ENCODE measurements at places on chromosomes 2 and 18.

- no peak for DNase-seq
These were observed 62.1 kb upstream of the KYNU start for GRCh38 chr2:142815375-142815774.

GRCh38 chr2:154439156-154439555 lies 259.3 kb upstream of the KCNJ3 start:
- DNase-seq: peak; percentile 12

DNA sequence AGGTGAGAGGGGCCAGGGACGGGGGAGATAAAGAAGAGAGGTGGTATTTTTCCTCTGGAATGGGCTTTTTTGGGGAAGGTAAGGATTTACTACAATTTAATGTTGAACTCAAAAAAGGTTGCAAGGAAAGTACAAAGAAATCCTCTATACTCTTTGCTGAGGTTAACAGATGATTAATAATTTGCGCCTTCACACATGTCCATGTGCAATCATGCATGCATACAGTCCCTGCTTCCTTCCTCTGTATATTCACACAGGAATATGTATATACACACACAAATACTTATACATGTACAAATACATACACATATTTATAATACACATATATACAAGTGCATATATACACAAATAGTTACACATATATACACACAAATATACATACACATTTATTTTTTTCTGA lies 193.4 kb downstream of the NBAS start:
- no peak for DNase-seq

- DNase-seq: peak; percentile 15
These were observed 13.3 kb upstream of the CYP20A1 start for GRCh38 chr2:203225423-203226039.

DNA sequence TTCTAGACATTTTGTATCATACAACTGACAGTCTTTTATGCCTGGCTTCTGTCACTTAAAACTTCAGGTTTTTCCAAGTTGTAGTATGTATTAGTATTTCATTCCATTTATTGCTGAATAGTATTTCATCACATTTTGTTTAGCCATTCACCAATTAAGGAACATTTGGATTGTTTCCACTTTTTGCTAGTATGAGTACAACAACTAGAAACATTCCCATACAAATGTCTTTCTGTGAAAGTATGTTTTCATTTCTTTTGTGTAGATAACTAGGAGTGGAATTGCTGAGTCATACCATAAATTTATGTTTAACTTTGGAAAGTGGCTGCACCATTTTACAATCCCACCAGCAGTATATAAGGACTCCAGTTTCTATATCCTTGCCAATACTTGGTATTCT lies 135.9 kb downstream of the ATAD2B start:
- no peak for DNase-seq

DNA sequence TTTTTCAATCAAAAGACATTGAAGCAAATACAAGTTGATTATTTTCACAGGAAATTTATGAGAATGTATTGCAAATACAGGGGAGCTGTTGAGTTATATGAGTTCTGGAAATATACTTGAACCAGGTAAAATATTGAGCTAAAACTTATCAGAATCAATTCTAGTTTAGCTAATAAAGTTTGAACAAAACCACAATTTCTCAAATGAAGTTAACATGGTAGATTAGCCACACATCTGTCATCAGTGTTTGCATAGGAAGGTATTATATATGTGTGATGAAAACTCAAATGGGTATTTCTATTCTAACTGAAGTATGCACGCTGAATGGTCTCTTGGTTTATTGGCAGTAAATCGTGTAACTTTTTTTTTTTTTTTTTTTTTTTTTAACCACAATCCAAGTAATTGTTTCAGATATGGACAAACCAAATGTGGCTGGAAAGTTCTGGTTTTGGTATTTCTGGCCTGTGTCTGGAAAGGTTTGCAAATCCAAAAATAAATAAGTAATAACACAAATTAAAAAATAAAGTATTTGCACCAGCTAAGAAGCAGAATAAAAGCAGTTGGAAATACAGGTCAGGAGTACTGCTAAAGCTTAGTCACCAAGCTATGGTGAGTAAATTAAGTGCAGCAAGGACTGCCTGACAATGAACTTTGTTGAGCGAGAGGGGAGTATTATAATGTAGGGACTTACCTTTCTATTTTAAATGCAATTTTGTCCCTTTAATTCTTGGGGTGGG lies 479.1 kb upstream of the FANCL start:
- no peak for DNase-seq

DNA sequence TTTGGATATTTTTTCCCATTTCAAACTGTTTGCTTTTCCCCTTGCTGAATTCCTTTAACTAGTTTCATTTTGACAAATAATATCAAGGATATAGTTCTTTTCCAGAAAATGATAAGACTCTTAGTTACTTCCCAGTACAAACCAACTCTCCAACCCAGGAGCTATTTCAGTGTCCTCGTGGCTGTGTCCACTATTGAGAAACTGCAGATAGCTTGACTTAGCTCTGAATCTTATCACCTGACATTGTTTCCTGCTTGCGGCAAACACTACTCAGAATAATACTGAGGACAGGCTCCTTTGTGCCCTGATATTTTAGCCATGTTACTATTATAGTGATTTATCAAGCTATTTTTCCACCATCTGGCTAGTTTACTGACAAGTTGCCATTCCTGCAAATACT lies 74.6 kb downstream of the KLF7 start:
- DNase-seq: no peak

- DNase-seq: no peak
These were observed 758.1 kb upstream of the ACVR2A start for GRCh38 chr2:147086715-147087114.

GRCh38 chr2:48205137-48205798 lies 299.0 kb upstream of the FBXO11 start:
- no peak for DNase-seq

- no peak for DNase-seq
These were observed 8.0 kb downstream of the COPS9 start for GRCh38 chr2:240127911-240128607.

GRCh38 chr2:201360256-201360655 lies 3.1 kb upstream of the FLACC1 start:
- DNase-seq: no peak

DNA sequence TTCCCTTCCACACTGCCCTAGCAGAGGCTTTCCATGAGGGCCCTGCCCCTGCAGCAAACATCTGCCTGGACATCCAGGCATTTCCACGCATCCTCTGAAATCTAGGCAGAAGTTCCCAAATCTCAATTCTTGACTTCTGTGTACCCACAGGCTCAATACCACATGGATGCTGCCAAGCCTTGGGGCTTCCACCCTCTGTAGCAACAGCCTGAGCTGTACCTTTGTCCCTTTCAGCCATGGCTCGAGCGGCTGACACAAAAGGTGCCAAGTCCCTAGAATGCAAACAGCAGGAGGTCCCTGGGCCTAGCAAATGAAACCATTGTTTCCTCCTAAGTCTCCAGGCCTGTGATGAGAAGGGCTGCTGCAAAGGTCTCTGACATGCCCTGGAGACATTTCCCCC lies 744.5 kb upstream of the LINC00305 start:
- no peak for DNase-seq

- DNase-seq: no peak
These were observed 21.9 kb downstream of the CAB39 start for GRCh38 chr2:230734247-230735175.

GRCh38 chr2:48508461-48509124 lies 21.4 kb upstream of the STON1 start:
- DNase-seq: no peak

- DNase-seq: peak; percentile 44
These were observed 2.9 kb upstream of the MAL start for GRCh38 chr2:95022309-95023221.

GRCh38 chr2:40564184-40564583 lies 112.3 kb upstream of the SLC8A1 start:
- no peak for DNase-seq

- no peak for DNase-seq
These were observed 529.2 kb upstream of the ID2 start for GRCh38 chr2:8152392-8153257.

DNA sequence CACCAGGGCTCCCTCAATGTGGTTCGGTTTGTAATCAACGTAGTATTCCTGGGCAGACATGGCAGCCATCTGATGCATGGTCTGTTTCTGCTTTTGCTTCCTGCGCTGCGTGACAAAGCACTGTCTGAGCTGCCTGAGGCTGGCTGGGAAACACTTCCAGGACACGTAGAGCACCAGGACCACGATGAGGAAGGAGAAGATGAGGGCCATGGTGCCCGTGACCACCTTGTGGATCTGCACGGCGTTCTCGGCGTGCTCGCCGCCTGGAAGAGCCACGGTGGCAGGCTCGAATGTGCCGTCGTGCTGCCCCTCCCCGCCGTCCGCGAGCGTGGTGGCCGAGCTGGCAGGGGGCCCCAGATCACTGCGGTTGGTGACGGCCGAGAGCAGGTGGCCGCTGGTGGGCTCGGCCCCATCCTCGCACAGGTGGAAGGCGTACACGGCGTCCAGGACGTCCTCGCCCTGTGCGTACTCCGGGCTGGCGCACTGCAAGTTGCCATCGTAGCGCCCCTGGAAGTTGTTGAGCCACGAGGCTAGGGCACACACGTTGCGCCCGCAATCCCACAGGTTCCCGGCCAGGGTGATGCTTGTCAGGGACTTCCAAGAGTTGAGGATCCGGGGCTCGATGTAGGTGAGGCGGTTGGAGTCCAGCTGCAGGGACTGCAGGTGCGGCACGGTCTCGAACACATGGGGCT lies 2.1 kb downstream of the LRRTM1 start:
- DNase-seq: no peak

GRCh38 chr18:40860189-40860588 lies 1094.8 kb upstream of the PIK3C3 start:
- no peak for DNase-seq

GRCh38 chr18:2172881-2173280 lies 398.4 kb downstream of the METTL4 start:
- no peak for DNase-seq

GRCh38 chr2:83661711-83662110 lies 797.4 kb downstream of the SUCLG1 start:
- DNase-seq: no peak

DNA sequence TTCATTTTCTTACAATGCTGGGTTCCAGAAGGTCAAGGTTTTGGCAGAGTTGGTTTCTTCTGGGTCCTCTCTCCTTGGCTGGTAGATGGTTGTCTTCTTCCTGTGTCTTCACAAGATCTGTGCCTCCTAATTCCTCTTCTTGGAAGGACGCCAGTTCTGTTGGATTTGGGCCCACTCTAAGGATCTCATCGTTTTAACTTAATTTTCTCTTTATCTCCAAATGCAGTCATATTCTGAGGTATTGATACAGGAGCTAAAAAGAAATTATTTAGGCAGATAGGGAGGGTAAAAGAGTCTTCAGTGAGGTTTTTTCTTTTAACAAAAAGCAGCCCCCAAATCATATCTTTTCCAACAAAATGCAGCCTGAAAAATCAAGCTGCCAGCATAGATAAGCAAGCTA lies 998.4 kb downstream of the SOCS6 start:
- no peak for DNase-seq

- DNase-seq: no peak
These were observed 116.0 kb downstream of the FAM161A start for GRCh38 chr2:61737841-61738240.

DNA sequence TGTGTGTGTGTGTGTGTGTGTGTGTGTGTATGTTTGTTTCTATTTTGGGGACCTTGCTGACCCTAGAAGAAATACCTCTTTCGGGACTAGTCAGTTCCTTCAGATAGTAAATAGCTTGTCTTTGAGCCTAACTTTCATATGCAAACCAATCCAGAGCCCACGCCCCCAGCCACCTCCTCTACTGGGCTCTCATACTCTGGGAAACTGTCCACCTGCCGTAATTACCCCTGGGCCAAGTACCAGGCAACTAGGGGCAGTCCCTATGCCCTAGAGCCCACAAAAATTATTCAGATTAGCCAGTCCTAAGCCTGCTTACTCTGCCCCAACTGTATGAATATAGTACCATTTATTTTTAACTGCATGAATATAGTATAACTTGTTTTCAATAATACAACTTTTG lies 970.4 kb downstream of the EPHA4 start:
- no peak for DNase-seq

DNA sequence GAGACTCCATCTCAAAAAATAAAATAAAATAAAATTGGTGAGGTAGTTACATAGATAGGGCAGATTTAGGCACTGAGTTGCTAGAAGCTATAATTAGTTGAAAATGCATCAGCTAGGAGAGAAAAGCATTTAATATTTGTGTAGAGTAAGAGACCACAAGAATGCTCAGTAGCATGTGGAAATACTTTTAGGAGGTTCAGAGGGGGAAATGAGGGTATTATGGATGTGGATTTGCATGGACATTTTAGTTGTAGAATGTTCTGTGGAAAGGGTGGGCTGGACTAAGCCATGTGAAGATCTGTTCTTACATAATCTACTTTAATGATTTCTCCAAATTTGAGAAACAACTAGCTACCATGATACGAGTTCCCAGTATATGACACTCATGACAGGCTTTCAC lies 95.5 kb downstream of the ATP9B start:
- DNase-seq: no peak

DNA sequence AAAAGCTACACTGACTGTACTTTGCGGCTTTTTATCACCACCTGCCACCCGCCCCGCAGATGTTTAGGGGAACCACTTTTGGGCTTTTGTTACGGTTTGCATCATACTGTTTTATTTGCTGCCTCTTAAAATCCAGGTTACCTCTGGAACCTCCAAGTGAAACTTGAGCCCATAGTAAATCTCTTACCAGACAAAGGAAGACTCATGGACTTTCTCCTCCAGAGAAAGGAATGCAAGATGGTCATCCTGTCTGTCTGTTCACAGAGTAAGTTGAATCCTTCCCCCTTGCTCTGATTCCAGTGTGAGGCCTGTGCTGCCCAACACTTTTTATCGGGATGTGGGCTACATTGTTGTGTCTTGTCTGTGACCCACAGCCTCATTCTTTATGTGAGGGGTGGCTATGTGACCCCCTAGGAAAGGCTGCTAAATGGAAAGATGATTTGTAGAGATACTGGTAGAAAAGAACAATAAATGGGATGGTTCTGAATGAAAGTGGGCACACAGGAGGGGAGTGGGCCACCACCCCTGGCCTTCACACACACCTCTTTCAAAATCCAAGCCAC lies 23.3 kb downstream of the RMC1 start:
- no peak for DNase-seq

DNA sequence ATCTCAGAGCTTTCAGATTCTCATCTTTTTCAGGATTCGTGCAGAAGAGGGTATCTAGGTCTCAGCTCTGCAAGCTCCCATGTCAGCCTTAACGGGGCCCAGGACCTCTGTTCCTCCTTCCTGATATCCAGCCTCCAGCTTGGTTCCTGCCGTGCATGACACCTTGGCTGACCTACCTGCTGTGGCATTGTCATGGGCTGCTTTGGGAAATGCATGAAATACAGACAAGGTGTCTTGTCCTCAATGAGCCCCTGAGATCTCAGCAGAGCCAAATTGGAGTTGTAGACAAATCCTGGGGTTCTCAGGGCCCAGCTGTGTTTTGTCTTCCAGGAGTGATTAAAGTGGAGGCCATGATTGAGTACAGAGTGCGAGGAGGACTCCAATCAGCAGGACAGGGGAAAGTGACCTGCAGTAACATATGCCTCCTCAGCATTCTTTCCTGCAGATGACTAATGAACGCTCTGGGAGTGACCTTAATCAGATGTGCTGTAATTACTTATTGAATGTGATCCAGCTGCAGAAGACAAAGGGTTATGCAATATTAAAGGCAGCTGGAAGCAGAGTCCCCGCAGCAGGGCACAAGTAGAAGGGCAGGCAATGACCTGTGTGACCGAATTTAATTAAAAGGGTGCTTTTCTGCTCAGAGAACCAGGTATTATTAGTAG lies 141.1 kb downstream of the CCBE1 start:
- DNase-seq: no peak

- DNase-seq: no peak
These were observed 85.5 kb downstream of the AGPS start for GRCh38 chr2:177478029-177478428.

Data from NCI-H1694 treated with DMSO at 0.1 percent for 48 hours (cell line).